Aorta (tissue), 5 donors: ENCODE measurements at places on chromosomes 2 and 18. TPM values are rescaled to one million over a fixed set of nuclear protein-coding genes. Genes with fewer than 3 reads are reported as not detected.

EIPR1 gene
- total RNA-seq: 9.7 TPM

KCNF1 gene
- total RNA-seq: not detected

HJURP gene
- 1.1 TPM for total RNA-seq

DNAJC27 gene
- total RNA-seq: 6.7 TPM

REL gene
- total RNA-seq: 23.8 TPM

HDLBP gene
- 476 TPM for total RNA-seq

KCNG2 gene
- 0.23 TPM for total RNA-seq

TSPYL6 gene
- not detected for total RNA-seq

PTRHD1 gene
- total RNA-seq: 8.5 TPM

ZNF385B gene
- total RNA-seq: 3.3 TPM

EN1 gene
- not detected for total RNA-seq

GRCh38 chr2:182445391-182445965 lies 18.6 kb upstream of the PDE1A start:
- H3K36me3 ChIP-seq: no peaks in the 10 kb centered on the region
- no peaks in the 10 kb centered on the region for H3K27me3 ChIP-seq
- H3K4me1 ChIP-seq: peaks cover 2% of the 10 kb centered on the region
- no peak overlapping the region for H3K27ac ChIP-seq
- DNase-seq: no peak
- H3K4me3 ChIP-seq: no peak overlapping the region

GRCh38 chr18:36401462-36401861 lies 103.9 kb downstream of the FHOD3 start:
- no peak overlapping the region for H3K27ac ChIP-seq
- H3K4me1 ChIP-seq: no peaks in the 10 kb centered on the region
- no peaks in the 10 kb centered on the region for H3K27me3 ChIP-seq
- no peaks in the 10 kb centered on the region for H3K36me3 ChIP-seq

- no peak overlapping the region for H3K27ac ChIP-seq
- no peak for DNase-seq
- H3K27me3 ChIP-seq: no peaks in the 10 kb centered on the region
- H3K36me3 ChIP-seq: no peaks in the 10 kb centered on the region
- no peak overlapping the region for H3K4me3 ChIP-seq
These were observed 182.2 kb upstream of the ATP5MC3 start for GRCh38 chr2:175363699-175364098.

DNA sequence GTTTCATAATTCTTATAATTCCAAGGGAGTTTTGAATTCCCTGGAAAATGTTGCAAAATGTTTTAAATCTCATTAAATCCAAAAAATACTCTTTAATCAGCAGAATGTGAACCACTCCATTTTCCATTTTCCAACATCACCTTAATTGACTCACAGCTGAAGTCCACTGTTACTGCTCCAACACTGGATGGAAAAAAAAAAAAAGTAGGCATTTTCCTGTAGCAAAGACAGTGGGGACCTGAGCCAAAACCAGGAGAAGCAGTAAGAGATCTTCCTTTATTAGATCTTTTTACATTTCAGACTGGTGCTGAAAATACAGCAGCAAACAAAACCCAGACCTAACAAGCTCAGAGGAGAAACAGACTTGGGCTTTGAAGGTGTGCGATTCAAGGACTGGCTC lies 62.4 kb upstream of the SPATS2L start:
- no peak for DNase-seq
- H3K36me3 ChIP-seq: no peaks in the 10 kb centered on the region
- H3K4me3 ChIP-seq: no peak overlapping the region
- no peaks in the 10 kb centered on the region for H3K4me1 ChIP-seq
- no peaks in the 10 kb centered on the region for H3K27me3 ChIP-seq
- no peak overlapping the region for H3K27ac ChIP-seq

DNA sequence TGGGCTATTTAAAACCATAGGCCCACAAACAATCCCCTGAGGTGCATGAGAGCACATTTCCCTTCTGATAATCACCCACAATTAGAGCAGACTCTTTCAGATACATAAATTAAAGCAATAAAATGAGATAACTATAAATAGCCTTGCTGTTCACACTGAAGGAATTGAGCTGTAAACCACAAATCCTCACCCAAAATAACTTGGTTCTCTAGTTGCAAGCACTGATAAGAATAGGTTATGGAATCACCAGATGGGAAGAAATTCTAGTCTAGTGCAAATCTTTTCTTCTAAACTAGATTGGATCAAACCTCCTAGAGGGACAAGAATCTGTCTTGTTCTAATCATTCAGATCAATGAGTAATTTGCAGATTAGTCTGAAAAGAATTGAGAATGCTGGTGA lies 64.6 kb downstream of the NAB1 start:
- no peaks in the 10 kb centered on the region for H3K27me3 ChIP-seq
- H3K4me3 ChIP-seq: no peak overlapping the region
- no peak overlapping the region for H3K27ac ChIP-seq
- H3K36me3 ChIP-seq: no peaks in the 10 kb centered on the region
- DNase-seq: no peak
- H3K4me1 ChIP-seq: no peaks in the 10 kb centered on the region

- no peaks in the 10 kb centered on the region for H3K36me3 ChIP-seq
- no peak overlapping the region for H3K4me3 ChIP-seq
- H3K27ac ChIP-seq: no peak overlapping the region
- H3K27me3 ChIP-seq: peaks cover 1% of the 10 kb centered on the region
- H3K4me1 ChIP-seq: no peaks in the 10 kb centered on the region
- DNase-seq: no peak
These were observed 369.4 kb upstream of the SALL3 start for GRCh38 chr18:78610179-78610578.

DNA sequence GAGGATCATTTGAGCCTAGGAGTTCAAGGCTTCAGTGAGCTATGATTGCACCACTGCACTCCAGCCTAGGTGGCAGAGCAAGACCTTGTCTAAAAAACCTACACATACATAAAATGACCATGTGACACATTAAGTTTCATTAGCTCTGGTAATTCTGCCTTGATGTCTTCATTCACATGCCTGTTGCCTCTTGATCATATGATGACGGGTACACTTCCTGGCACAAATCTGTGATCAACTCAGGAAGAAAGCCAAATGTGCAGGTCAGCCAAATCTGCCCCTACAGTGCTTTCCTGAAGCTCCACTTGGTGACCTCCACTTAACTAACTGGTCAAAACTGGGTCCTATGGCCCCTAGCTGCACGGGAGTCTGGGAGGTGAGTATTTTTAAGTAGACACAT lies 54.4 kb upstream of the B3GNT7 start:
- no peak overlapping the region for H3K4me3 ChIP-seq
- no peaks in the 10 kb centered on the region for H3K27me3 ChIP-seq
- peaks cover 2% of the 10 kb centered on the region for H3K36me3 ChIP-seq
- no peak for DNase-seq

DNA sequence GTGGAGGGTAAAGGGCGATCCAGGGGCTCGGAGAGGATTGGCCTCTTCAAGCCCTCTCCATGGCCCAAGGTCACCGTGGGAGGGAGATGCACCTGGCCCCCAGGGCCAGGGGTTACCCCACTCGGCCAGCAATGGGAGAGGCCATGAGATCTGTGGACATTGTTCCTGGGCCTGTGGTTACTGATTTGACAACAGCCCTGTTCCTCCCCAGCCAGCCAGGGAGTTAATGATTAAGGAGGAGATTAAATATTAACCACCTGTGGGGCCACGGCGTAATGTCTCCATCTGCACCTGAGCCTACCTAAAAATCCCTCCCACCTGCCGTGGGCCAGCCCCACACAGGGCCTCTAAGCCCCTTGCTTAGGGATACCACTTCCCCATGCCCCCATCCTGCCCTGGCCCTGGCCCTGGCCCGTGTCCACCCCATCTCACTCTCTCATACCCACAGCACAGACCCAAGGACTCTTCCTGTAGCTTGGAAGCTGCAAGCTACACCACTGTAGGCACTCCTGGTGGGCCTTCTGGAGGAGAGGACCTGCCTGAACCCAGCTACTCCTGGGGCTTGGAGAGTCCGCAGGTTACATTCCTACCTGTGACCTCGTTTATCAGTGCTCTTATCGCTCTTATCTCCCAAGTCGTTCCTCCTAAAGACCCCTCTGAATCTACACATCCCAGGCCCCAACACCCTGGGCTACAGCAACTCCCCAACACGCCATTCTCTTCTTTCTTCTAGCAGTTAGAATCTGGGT lies 32.1 kb downstream of the ZFP36L2 start:
- no peaks in the 10 kb centered on the region for H3K36me3 ChIP-seq
- no peak overlapping the region for H3K27ac ChIP-seq
- no peaks in the 10 kb centered on the region for H3K4me1 ChIP-seq
- H3K4me3 ChIP-seq: no peak overlapping the region

- no peaks in the 10 kb centered on the region for H3K36me3 ChIP-seq
- no peaks in the 10 kb centered on the region for H3K4me1 ChIP-seq
- no peak overlapping the region for H3K27ac ChIP-seq
- H3K4me3 ChIP-seq: no peak overlapping the region
- H3K27me3 ChIP-seq: no peaks in the 10 kb centered on the region
These were observed 59.5 kb upstream of the LYPD1 start for GRCh38 chr2:132729522-132729921.

GRCh38 chr18:73983496-73983895 lies 164.1 kb downstream of the FBXO15 start:
- DNase-seq: no peak
- no peaks in the 10 kb centered on the region for H3K27me3 ChIP-seq
- H3K36me3 ChIP-seq: no peaks in the 10 kb centered on the region
- no peaks in the 10 kb centered on the region for H3K4me1 ChIP-seq
- H3K4me3 ChIP-seq: no peak overlapping the region
- H3K27ac ChIP-seq: no peak overlapping the region

DNA sequence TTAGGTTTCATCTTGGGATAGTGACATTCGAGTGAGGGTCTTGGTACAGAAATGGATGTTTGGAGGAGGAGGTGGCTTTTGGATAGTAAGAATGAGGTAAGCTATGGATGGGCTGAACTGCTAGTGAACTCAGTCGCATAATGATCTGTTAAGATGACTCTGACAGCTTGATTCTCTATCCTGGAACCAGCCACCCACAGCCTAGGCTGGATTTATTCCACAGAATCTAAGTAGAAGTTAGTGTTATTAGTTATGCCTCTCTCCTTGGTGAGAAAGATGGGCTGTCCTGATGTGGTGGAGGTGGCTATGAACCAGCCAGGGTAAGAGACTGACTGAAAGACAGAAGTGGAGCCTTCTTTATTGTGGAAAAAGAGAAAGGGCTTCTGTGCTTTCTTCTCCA lies 22.4 kb downstream of the IL36A start:
- no peaks in the 10 kb centered on the region for H3K27me3 ChIP-seq
- H3K27ac ChIP-seq: no peak overlapping the region
- H3K4me1 ChIP-seq: no peaks in the 10 kb centered on the region
- H3K4me3 ChIP-seq: no peak overlapping the region

DNA sequence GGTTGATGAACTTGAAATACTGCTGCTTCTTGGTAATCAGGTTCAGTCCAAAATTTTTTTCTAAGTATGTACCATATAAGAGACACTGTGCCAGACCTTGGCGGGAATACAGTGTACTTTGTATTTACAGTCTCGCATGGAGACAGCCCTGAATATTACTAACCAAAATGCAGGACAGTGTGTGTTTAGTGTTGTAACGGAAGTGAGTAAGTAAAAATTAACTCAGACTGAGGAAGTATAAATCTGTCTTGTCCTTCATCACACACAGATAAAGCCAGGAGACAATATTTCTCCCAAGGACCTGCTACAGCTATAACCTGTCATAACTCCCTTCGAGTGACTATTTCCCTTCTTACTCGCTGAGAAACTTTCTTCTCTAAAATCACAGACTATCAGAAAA lies 76.9 kb downstream of the ACTR3 start:
- DNase-seq: no peak
- H3K36me3 ChIP-seq: peaks cover 2% of the 10 kb centered on the region
- H3K4me1 ChIP-seq: no peaks in the 10 kb centered on the region
- H3K4me3 ChIP-seq: no peak overlapping the region
- no peak overlapping the region for H3K27ac ChIP-seq
- no peaks in the 10 kb centered on the region for H3K27me3 ChIP-seq

DNA sequence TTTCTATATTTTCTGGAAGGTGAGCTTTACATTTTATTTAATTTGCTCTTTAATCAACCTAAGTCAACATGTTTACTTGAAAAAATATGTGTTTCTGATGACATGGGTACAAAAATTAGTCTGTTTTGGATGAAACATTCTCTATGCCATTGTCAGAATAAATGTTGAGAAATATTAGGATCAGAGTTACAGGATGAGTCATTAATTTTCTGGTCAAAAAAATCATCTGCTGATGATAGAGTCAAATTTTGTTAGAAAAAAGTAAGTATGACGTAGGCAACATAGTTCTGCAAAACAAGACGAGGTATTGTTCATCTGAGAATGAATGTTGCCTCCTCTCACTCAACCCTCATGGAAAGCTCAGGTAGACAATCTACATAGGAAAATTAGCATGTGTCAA lies 107.6 kb upstream of the CAVIN2 start:
- no peak for DNase-seq
- H3K27me3 ChIP-seq: no peaks in the 10 kb centered on the region
- no peaks in the 10 kb centered on the region for H3K36me3 ChIP-seq
- H3K4me3 ChIP-seq: no peak overlapping the region
- H3K4me1 ChIP-seq: no peaks in the 10 kb centered on the region
- no peak overlapping the region for H3K27ac ChIP-seq

DNA sequence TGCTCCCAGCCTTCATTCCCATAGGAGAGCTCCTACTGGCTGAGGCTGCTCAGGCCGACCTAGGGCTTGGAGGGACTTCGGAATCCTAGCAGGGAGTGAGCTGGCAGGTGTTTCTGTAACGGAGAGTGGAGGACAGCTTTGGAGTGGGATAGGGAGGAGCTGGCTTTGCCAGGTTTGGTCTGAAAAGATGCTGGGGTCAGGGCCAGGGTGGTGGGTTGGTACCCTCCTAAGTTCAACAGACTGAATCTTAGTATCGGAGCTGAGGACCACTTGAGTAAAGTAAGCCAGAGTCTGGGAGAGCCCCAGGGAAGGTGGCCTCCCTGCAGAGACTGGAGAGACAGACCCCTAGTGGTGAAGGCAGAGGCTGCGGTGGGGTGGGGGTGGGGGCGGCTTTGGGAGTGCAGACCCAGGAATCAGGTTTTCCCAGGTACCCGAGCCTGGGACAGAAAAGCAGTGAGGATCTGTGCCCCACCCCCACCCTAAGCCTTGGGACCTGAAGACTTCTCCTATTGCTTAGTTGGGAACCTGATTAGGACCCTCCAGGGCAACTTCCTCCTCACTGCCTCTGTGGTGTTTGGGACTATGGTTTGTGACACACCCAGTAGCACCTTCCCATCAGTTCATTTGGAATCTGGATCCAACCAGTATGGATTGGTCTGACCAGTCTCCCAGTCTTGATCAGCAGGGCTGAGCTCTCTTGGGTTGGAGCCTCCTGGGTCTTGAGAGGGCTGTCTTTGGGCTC lies 3.0 kb downstream of the CNNM4 start:
- no peak for DNase-seq
- no peaks in the 10 kb centered on the region for H3K27me3 ChIP-seq
- no peak overlapping the region for H3K27ac ChIP-seq
- no peaks in the 10 kb centered on the region for H3K4me1 ChIP-seq
- H3K36me3 ChIP-seq: no peaks in the 10 kb centered on the region
- peak overlapping the region; percentile 46 for H3K4me3 ChIP-seq

GRCh38 chr2:86297382-86298147 lies 39.9 kb downstream of the REEP1 start:
- no peaks in the 10 kb centered on the region for H3K4me1 ChIP-seq
- DNase-seq: no peak
- no peaks in the 10 kb centered on the region for H3K36me3 ChIP-seq
- no peaks in the 10 kb centered on the region for H3K27me3 ChIP-seq
- H3K4me3 ChIP-seq: no peak overlapping the region
